GM04503 (cell line): ENCODE measurements at places on chromosomes 11 and 22.

DNA sequence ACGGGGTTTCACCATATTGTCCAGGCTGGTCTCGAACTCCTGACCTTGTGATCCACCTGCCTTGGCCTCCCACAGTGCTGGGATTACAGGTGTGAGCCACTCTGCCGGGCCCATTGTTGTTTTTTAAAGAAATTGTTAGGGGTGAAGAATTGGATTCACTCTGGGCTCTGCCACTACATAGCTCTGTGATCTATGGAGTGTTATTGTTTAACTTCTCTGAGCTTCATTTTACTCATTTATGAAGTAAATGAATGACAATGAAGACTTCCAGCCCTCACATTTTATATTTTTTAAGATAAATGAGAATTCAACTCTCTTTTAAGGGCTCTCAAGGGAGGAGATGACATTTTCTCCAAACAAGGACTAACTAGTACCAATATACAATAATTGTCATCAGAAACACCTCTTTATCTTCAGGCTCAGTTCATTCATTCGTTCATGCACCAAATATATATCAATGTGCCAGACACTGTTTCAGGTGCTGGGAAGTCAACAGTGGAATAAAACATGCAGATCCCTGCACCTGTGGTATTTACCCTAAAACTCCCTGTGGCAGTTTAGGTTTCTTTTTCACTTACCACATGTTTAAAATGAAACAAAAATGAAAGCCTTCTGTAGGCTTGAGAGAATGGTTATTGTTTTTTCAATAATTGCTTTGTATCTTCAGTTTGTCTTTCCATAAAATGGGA is 23.5 kb upstream of the GRAMD1B start:
- DNase-seq: no peak

GRCh38 chr11:119909495-119909894 is 180.5 kb upstream of the NECTIN1 start:
- DNase-seq: no peak

GRCh38 chr11:123753110-123753509 is 1.2 kb downstream of the OR6X1 start:
- no peak for DNase-seq

DNA sequence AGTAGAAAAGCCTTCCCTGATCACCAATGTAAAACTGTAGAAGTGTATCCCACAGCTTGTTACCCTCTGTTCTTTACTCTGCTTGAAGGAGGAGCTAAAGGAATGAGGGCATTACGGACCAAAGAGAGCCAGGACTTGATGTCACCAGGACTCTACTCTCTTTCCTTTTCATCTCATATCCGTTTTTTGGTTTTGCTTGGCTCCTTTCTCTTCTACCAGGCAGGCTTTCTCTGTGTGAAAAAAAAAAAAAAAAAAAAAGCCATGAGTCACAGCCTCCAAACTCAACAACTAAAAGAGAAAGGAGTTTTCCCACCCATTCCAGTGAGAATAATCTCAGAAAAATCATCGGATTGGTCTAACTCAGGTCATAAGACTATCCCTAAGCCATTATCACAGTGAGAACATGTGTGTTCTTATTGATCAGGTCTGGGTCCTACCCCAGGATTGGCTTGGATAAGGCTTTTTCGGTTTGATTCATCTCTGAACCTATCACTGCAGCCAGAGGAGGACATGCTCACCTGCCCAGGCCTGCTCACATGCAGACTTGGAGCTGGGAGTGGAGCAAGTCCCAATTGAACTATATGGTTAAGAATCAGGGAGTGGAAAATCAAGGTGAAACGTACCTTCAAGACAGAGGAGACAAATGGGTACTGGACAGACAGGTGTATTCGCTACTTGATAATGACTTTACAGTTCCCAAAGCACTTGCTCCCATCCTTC is 19.4 kb upstream of the LRRC55 start:
- no peak for DNase-seq

DNA sequence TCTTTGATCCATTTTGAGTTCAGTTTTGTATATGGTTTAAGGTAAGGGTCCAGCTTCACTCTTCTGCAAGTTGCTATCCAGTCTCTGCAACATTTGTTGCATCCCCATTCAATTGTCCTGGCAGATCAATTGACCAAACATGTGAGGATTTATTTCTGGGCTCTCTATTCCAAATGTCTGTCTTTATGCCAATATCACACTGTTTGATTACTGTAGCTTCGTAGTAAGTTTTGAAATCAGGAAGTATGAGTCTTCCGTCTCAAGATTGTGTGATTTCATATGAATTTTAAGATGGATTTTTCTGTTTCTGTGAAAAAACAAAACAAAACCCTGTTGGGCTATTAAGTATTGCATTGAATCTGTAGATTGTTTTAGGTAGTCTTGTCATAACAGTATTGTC is 17.0 kb downstream of the APLP2 start:
- no peak for DNase-seq

- DNase-seq: peak; percentile 59
These were observed 303.5 kb upstream of the ANO3 start for GRCh38 chr11:26028393-26028911.

- no peak for DNase-seq
These were observed at the start of gene PITPNM1 for GRCh38 chr11:67504950-67505581. PITPNM1 (minus strand) TSS chr11:67505363; CDS start chr11:67504180, 1,183 bp downstream.

DNA sequence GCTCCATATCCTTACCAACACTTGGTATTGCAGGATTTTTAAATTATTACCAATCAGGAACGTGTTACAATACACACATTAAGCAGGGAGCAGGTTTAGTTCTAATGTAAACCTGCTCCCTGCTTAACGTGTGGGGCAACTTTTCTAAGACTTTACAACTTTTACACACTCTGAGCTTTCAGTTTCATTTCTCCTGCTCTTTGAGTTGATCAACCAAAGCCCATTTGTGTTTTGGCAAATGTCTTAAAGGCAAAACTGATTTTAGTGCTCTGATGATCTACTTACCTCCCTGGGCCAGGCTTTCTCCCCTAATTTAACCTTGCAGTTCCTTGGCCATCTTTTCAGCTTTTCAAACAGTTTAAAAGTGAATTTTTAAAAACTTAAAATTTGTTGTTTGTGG is 70.9 kb downstream of the ZBTB44 start:
- DNase-seq: no peak

- DNase-seq: no peak
These were observed 81.0 kb downstream of the PRR5L start for GRCh38 chr11:36376888-36377758.

GRCh38 chr22:21641417-21641788 is 699 bp upstream of the SDF2L1 start:
- DNase-seq: no peak

DNA sequence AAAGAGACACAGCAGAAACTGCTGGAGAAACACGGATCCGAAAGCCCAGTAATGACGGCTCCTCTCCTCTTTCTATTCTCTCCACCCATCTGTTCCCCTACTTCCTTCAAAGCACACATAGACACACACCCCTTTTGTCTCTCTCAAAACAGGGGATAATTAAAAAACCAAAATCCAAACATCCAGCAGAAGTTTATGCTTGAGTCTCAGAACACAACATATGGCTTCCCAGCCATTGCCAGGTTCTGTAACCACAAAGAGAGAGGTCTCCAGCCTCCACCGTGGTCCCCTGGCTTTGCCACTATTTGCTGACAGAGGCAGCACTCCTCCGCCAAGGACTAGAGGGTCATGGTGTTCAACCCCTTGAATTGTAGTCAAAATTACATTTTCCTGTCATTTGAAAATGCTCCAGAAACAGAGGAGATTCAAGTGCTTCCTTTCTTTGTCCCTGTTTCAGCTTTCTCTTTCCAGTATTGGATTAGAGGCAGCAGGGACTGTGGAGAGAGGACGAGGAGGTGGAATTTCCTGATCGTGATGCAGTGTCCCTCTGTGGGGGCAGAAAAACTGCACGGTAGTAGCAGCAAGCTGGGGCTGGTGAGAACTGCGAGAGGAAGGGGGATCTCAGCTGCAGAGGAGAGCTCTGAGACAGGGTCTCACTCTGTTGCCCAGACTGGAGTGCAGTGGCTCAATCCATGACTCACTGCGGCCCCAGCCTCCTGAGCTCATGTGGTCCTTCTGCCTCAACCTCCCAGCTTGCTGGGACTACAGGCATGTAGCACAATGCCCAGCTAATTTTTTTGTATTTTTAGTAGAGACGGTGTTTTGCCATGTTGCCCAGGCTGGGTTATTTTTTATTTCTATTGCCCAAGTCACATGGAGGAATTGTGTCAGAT is 60.3 kb downstream of the UBASH3B start:
- DNase-seq: no peak

DNA sequence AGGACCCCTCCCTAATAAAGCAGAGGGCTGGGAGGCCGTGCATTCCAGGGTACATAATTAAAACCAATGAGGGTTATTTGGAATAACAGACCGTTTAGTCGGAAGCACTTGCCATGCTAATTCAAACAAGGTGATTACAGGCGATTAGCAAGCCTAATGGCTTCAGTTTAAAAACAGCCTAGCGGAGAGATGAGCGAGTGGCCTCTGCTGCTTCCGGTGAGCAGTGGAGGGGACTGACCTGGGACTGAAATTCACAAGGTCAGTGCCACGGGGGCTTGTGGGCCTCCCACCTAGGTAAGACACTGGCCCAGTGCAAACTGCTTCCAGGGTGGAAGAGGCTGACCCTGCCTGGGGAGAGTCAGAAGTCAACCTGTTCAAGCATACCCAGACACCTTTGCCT is 56.8 kb upstream of the ALX4 start:
- DNase-seq: no peak

DNA sequence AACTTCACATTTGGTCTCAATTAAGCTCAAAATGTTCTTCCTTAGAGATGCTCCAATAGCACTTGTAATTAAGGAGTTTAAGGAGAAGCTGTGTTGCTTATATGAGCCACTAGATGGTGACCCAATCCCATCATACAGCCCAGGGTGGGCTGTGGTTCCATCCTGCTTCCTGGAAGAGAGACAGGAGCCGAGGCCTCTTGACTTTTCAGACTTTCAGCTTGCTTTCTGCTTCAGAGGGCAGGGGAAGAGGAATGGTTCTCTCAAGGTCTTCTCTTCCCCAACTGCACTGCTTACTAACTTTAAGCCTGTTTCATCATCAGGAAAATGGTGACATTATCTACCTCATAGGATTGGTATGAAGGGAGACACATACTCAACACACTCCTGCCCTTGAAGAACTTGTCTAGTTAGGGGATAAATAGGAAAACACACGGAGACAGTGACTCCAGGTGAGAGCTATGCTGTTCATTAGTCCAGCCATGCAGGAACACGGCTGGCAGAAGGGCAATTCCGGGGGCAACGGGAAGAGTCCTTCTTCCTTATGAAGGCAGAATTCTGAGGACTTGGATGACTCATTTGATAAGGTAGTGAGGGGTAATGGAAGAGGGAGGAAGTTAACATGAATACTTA is 20.1 kb downstream of the TMEM218 start:
- DNase-seq: no peak

DNA sequence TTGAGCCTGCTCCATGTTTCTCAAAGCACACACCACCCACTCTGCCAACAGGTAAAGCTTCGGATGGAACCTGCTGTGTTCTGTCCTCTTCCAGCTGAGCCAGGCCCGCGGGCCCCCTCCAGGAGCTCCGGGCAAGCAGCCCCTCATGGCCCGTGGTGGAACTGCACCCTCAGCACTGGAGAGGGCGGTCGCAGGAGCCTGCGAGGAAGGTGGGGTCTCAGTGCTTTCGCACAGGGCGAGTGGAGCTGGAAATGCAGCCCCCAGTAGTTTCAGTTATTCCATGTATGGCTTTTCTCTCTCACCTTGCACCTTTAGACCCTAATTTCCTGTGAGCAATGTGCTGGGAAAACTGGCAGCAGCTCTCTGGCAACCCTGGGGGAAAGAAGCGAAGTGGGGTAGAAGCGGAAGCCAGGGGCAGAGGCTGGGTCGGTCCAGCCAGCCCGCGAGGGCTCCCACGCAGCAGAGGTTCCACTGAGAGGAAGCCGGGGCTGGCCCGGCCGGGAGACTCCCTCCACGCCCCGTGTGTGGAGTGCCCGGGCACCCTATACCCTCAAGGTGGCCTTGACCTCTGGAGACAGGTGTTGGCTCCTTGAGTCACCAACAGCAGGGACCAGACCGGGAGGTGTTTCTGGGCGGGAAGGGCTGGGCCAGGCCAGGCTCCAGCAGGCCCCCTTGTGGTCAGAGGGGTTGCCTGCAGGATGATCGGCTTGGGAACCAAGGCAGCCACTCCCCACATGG is 119.9 kb upstream of the TMEM45B start:
- no peak for DNase-seq

- no peak for DNase-seq
These were observed 6.3 kb upstream of the PIWIL4 start for GRCh38 chr11:94560834-94561233.
